ENCODE measurements at places on chromosomes 11 and 22.

DNA sequence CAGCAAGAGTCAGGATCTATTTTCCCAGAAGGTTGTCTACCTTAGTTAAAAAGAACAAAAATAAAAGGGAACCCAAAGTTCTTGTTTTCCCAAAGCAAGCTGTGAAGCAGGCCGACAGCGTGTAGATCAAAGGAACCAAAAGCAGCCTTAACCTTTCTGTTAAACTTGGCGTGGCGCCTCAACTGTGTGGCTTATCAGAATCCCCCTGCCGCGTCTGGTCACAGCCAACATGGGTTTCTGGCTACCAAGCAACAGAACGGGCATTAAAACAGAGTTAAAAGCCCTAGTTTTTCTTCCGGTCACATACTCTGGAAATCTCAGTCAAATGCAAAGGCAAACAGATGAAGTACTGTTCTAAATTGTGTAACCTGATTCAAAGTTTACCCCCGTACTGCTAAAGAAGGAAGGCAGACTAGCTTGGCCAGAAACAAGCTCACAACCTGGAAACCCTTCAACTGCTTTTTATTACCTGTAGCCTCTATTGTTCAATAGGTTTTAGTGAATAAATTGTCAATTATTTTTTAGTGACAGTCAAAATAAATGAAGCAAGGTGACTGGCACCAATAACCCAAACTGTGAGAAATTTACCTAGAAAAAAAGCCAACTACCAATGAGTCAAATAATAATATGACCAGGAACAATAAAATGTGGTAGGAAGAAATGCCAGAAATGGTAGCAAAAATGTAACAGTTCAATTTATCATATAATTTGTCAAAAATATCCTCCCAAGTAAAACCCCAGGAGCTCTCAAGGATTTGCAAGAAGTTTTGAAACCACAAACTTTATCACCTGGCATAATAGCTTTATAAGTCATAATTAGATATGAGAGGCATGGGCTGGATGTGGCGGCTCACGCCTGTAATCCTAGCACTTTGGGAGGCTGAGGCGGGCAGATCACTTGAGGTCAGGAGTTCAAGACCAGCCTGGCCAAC, 21.4 kb downstream of the CHKA start:
- no peak for DNase-seq

- no peak for DNase-seq
Measured at GRCh38 chr11:118217575-118217974, 7.2 kb downstream of the JAML start.

- no peak for DNase-seq
Measured at GRCh38 chr11:11543656-11544055, 78.1 kb downstream of the GALNT18 start.

- DNase-seq: no peak
Measured at GRCh38 chr11:104370478-104370877, 206.5 kb upstream of the PDGFD start.
